ENCODE measurements at places on chromosomes 1 and 21.
A peak's percentile ranks its signal among the peaks of the same experiment; 100 is the strongest.

DNA sequence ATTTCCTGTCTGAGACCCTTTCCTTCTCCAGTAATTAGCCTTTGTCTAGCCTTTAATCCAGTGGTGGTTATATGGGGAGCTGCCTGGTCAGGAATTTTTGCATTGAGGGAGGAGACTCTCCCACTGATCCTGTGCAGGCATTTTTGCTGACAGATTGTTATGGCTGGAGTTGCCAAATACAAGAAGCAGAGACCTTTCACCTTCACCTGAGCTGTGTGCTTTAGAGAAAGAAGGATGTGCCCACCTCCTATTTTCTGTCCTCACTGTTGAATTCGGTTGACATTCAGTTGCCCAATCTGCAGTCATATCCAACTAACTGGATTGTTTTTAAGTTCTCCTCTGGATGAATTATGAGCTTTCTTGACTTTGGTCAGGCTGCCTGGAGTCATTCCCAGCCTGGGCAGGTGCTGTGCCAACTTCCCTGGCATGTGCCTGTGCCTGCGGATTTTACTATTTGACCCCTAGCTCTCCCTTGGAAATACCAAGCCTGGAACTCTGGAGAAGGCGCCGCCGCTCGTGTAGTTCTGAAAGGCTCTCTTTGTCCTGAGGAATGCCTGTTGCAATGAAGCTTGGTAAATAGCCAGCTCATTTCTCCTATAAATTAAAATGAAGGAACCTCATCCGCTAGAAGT lies 143.9 kb downstream of the NOS1AP start:
- DNase-seq, result no peak

DNA sequence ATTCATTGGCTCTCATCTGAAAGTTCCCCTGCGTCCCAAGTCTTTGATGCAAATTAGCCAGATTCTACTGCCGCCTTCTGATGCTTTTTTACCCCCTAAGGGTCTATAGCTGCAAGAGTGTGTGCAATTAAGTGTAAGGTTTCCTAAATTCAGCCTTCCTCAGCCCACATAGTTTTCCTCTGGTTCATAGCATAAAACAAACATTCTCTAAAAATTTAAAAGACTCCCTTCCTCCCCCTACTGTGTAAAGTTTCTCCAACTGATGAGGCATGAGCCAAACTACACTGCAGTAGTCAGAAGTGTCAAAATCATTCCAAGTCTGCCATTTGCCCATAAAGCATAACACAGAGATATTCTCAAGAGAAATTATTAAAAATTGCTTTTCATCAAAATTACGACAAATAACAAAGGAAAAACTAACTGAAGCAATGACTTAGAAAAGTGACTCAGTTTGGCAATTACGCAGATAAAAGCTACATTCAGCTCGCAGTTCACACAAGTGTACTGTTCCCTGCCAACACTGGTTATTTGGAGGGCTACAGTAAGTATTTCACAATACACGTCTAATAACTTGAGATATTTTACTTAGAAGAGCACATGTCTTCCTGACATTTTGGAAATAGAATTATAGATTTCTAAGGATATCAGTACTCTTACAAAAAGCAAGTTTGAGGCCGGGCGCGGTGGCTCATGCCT lies 15.4 kb downstream of the KCNH1 start:
- DNase-seq, result no peak

DNA sequence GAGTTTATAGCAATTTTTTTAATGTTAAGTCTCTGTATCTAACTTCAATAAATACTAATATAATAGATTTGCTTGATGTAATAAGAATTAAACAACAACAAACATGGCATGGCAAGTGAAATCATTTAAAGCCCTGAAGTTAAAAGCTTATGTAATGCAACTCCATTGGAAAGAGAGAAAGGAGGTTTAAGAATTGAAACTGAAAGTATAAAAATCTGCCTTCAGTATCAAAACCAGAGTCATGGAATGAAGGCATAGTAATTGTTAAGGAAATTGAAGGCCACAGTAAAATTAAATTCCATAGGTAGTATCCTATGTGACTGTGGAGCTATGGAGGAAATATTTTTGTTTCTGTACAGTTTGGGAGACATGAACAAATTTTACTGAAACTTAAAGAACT lies 55.1 kb downstream of the PRDX6 start:
- no peak for DNase-seq

DNA sequence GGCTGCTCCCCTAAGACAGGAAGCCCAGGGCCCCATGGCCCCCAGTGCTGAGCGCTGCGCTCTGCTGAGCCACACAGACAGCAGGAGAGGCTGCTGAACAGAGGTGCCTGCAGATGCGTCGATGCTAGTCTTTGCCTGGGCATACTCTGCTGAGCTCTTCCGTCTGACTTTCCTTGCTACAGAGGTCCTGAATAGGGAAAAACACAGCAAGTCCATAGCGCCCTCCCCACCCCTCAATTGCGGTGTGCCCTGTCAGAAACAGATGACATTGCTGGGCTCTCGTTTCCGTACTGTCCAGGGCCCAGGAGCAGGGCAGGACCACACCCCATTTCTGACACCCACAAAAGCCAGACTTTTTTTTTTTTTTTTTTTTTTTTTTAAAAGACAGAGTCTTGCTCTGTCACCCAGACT lies 252.5 kb downstream of the SDCCAG8 start:
- no peak for DNase-seq

GRCh38 chr1:116318897-116319296 lies 54.1 kb upstream of the ATP1A1 start:
- no peak for DNase-seq

DNA sequence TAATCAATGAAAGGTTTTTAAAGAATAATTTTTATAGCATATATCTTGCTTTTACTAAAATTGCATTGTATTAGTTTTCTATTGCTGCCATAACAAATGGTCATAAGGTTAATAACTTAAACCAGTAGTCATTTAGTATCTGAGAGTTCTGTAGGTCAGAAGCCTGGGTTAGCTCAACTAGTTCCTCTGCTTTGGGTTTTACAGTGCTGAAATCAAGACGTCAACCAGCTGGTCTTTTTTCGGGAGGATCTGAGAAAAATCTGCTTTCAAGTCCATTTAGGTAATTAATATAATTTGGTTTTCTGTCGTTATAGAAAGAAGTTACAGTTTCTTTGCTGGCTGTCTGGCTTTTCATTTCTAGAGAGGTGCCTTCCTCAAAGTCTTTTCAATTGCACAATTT lies 577.7 kb downstream of the MRPL39 start:
- DNase-seq, result no peak

DNA sequence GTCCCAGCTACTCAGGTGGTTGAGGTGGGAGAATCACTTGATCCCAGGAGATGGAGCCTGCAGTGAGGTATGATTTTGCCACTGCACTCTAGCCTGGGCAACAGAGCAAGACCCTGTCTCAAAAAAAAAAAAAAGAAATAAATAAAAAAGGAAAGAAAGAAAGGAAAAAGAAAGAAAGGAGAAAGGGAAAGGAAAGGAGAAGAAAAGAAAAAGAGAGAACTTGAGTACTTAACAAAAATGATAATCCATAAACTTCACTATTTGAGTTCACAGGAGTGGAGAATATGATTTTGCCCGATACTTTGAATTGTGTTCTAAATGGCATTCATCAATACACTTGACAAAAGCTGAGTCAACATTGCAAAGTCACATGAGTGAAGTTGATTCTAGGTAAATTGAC lies 23.8 kb upstream of the ZNF281 start:
- no peak for DNase-seq

DNA sequence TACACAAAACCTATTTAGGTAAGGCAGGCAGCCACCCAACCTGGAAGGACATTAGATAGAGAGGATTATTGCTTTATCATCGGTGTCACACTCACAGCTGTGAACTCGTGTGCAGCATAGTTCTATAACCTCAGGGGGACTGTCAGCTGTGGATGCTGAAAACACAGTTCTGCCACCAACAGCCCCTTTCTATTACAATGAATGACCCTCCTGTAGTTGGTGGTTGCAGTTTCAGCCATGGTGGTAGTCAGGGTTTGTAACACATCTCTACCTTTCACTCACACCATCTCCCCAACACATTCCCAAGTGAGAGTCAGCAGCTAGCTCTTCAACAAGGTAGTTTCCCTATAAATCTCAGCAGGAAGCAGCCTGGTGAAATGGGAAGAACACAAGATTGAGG lies 136.8 kb downstream of the ZC3H11B start:
- DNase-seq, result no peak

DNA sequence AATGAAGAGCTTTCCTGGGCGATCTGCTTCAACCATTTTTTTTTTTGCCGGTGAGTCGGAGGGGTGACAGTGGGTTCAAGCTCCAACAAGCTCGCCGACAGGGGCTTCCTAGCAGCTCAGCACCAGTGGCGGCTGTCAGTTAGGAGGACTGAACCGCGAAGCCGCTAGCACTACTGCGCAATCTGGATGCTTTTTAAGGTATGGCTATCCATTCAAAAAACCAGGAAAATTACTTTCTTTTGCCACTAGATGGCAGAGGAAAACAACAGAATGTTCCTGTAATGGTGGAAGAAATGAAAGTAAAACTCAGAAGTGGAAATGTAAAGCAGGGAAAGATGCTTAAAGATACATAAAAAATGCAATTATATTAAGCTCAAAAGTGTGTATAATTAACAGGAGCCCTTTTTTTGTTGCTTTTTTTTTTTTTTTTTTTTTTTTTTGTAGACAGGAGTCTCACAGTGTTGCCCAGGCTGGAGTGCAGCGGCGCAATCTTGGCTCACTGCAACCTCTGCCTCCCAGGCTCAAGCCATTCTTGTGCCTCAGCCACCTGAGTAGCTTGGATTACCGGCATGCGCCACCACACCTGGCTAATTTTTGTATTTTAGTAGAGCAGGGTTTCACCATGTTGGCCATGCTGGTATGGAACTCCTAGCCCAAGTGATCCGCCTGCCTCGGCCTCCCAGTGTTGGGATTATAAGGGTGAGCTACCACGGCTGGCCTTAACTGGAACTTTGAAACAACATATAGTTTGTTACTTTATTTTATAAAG lies 8.5 kb downstream of the KYAT3 start:
- peak; percentile 47 for DNase-seq
